ENCODE measurements at places on chromosomes 12 and 14. TPM values are rescaled to one million over a fixed set of nuclear protein-coding genes. Genes with fewer than 3 reads are reported as not detected.

CABP1 gene
- total RNA-seq: not detected

GRCh38 chr14:98564006-98564405 lies 708.0 kb downstream of the BCL11B start:
- no peak for DNase-seq

IQSEC3 gene
- not detected for total RNA-seq

DNA sequence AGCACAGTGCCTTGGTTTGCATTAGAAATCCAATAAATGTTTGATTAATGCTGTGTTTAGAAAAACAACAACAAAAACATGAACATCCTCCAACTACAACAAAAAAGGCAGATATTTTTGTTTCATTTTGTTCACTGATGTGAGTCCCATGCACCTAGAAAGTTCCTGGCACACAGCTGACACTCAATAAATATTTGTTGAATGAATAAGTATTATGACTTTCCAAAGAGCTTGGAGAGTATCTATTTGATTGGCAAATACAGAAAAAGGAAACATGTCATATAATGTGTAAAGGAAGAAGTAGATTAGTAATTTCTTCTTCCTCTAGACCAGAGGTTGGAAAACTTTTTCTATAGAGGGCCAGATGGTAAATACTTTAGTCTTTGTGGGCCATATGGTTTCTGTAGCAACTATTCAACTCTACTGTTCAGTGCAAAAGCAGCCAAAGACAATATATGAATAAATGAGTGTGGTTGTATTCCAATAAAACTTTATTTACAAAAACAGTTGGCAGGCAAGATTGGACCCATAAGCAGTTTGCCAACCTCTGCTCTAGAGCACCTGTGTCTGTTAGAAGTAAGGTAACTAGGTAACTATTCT lies 312.3 kb upstream of the DIO2 start:
- DNase-seq: peak; percentile 21

DNA sequence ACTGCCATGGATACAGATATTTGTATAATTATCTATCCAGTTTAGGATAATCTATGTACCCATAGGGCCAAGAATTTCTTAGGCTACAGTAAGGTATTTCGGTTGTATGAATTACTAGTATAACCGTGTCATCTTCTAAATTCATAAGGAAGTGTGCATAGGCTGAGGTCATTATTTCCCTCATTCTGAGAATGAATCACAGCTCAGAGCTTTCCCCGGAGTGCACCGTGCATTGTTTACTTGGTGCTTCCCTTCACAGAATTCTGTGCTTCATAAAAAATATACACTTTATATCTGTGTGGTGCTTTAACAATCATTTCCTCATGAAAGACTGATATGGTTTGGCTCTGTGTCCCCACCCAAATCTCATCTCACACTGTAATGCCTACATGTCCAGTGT lies 514.1 kb downstream of the ETNK1 start:
- no peak for DNase-seq

DNA sequence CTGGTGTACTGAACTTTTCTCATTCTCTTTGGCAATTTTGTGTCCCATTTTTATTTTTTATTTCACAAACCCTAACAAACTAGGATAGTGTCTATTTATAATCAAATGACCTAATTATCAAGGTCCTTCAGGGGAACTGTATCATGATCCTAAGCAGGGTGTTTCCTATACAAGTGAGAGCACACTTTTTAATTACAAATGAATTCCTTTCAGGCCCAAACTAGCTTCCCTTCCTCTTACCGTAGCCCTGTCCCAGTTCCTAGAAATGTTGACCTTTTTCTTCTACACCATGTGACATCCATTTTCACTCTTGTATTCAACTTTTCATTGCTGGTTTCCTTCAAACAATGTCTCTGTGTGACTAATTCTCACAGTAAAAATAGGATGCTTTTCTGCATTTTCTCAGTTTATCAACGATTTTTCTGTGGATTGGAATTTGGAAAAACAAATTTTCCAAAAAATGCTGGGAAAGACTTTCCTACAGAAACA lies 411.4 kb downstream of the CCDC91 start:
- no peak for DNase-seq

DNA sequence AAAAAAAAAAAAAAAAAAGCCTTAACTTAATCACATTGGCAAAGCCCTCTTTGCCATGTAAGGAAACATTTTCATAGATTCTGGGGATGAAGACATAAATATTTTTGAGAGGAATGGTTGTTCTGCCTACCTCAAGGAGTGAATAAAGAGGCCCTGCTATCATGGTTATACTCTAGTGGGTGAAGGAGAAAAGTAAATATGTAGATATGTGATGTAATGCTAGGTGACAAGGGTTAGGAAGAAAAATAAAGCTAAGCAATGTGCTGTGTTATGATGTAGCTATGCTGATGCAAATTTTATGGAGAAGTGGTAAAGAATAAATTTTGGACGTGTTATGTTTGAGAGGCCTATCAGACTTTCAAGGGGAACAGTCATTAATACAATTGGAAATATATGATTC lies 80.1 kb upstream of the DUSP6 start:
- DNase-seq: no peak

GRCh38 chr12:124812979-124813378 lies 50.7 kb downstream of the SCARB1 start:
- peak; percentile 49 for DNase-seq

DNA sequence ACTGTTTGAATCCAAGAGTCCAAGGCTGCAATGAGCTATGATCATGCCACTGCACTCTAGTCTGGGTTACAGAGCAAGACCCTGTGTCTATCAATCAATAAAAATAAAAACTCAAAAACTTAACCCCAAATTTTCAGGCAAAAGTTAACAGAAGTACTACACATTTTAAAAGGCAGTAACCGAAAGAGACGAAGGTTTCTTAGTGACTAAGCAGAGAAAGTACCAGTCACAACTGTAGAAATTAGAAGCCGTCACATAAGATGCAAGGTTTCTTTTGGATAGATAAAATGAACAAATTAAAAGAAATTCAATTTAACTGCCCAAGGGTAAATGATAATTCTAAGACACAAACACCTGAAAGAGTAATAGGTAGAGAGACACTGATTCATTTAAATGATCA lies 103.5 kb downstream of the MED13L start:
- DNase-seq: no peak

DNA sequence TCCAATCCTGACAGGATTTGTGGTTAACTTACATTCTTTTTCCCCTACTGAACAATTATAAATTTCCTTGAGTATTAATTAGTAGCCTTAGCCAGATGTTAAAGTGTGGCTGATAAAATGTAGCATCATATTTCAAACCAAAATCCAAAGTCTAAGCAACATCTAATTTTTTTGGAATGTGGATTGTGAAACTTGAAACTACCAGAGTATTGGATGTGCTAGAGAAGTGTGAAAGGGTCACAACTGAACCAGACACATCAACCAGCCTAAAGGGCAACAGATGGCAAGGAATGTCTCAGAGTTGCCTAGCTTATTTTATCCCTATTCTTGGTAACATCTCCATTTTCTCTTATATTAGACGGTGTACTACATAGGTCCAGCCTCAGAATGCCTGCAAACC lies 153.1 kb upstream of the DCN start:
- DNase-seq: no peak

SRRM4 gene
- not detected for total RNA-seq

CATSPERB gene
- total RNA-seq: not detected

GRCh38 chr14:44914849-44915248 lies 46.9 kb downstream of the KLHL28 start:
- DNase-seq: no peak

GSG1 gene
- 0.29 TPM for total RNA-seq

All from osteoblast (primary cell).